ENCODE measurements at places on chromosomes 5 and 9. TPM values are rescaled to one million over a fixed set of nuclear protein-coding genes. Genes with fewer than 3 reads are reported as not detected.

DNA sequence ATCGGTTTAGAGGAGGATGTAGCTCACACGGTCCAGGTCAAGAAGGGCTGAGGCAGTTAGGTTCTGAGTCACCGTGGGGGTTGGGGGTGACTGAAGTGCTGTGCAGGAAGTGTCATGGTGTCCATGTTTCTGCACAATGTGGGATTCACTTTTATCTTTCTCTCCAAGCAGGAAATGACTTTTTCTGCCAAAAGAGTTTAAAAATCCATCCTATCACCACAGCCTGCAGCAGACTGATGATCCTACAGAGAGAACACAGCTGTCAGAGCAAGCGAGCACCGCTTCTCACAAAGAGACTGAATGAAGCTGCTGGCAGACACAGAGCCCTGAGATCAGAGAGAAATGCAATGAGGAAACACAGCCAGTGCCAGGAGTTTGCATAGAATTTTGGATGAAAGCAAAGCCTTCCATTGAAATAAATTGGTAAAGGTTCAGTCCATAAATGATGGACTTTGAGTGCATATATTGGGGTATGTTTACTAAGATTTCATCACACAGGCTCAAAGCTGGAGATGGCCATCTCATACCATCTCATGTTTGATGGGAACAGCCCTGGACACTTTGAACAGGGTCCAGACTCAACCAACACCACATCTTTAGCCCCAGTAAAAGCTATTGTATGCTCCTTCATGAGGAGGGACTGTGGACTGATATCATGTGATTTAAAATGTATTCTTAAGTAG is 213.9 kb upstream of the FBXL7 start:
- DNase-seq, result no peak

- no peak for DNase-seq
Observed at GRCh38 chr9:11142965-11143738, 530.4 kb upstream of the PTPRD start.

DNA sequence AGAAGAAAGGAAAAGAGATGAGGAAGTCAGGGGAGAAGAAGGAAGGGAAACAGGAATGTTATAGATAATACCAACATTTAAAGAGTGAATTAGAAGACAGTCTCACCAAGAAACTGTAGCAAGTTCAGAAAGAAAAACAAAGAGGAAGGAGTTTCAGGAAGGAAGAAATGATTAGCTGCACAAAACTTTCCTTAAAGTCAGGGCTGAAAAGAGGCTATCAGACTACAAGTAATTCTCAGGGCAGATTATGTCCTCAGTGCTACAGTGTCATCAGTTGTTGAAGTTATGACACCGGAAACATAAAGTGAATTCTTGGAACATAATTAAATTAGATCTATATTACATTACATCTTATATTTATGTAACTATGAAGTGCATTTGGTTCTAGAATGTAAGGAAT is 226.9 kb downstream of the ARRDC3 start:
- no peak for DNase-seq

GRCh38 chr9:111287127-111287526 is 42.9 kb downstream of the OR2K2 start:
- no peak for DNase-seq

PCDHGA10 gene
- 1.8 TPM for total RNA-seq

Data from GM12878 (cell line).